ENCODE measurements at places on chromosomes 13 and 19. TPM values are rescaled to one million over a fixed set of nuclear protein-coding genes. Genes with fewer than 3 reads are reported as not detected.

DNA sequence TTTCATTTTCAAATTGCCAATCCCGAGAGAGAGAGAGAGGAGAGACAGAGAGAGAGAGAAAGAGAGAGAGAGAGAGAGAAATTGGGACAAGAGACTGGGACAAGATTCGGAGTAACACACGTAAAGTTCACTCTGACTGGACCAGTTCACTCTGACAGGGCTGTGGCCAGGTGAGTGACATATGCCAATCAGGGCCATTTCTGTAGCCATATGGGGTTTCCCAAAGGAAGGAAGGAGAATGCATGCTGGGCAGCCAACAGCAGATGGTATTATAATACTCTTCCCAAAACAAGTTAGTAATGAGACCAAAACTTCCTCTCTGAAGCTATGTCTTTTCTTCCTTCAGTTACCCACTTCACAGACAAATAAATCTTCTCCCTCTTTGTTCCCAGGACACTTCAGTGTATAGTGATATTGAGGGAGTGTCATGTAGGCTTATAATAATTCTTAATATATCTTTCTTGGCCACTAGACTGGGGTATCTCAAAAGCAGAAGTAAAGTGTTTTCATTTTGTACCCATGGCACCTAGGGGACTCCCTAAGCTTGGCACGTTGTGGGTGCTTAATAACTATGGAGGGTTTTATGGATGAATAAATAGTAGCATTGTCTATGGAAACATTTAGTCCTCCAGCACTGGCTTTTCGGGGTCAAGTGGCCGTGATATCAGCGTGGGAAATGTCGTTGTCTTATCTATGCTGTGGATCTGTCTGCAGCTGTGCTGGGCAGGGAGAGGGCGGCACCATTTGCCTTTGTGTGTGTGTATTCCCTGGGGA lies 51.6 kb downstream of the SERP2 start:
- no peak for DNase-seq

GRCh38 chr13:43307921-43308433 lies 284.6 kb downstream of the DNAJC15 start:
- no peak for DNase-seq

DNA sequence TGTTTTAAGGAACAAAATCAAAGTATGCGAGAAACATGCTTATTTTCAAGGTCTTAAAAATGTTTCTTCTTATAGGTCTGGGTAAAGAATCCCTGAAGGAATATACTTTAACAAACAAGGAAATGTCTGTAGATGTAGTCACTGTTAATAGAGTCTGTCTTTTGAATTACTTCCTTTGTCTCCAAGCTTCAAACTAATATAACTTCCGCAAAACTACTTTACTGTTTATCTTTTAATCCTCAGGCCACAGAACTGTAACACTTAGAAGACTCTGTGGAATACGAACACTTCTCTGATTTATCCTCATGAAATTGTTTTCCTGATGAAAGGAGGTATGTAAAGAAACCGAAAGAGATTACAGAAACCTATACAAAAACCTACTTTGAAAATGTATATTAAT lies 316.0 kb downstream of the PCDH9 start:
- DNase-seq, result no peak

- no peak for DNase-seq
These were observed 483.2 kb upstream of the SLITRK6 start for GRCh38 chr13:86282442-86282841.

- DNase-seq, result no peak
These were observed 4.2 kb upstream of the LRRC25 start for GRCh38 chr19:18401580-18402112.

- DNase-seq, result no peak
These were observed 139.3 kb downstream of the DACH1 start for GRCh38 chr13:71727662-71728061.

DNA sequence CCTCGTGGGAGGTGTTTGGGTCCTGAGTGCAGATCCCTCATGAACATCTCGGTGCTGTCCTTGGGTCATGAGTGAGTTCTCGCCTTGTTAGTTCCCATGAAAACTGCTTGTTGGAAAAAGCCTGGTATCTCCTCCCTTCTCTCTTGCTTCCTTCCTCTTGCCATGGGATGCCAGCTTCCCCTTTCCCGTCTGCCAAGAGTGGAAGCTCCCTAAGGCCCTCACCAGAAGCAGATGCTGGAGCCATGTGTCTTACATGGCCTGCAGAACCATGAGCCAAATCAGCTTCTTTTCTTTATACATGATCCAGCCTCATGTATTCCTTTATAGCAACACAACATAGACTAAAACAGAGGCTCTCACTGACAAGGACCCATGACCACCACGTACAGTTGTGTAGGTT lies 8.2 kb downstream of the ADGRE2 start:
- DNase-seq, result no peak

- DNase-seq, result no peak
These were observed 839 bp upstream of the CKAP2 start for GRCh38 chr13:52454459-52454819.

IFI30 gene
- not detected for total RNA-seq

Measured in progenitor cell of endocrine pancreas (in vitro differentiated cells).